ENCODE measurements at places on chromosomes 7 and 10.

DNA sequence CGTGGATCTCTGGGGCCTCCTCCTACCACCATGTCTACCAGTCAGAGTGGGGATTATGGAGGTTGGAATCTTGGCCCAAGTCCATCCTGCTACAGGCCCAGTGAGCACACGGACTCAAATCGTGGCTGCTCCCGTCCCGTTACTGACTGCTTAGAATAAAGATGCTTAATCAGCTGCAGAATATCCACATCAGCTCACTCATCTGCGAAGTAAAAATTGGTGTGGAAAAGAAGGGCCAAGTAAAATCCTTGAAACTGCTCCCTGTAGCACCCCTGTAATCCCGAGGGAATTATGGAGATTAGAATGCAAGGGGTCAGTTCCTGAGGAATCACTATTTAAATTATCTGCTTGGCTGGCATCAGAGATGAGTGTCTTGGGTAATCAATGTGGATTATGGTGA is 13.0 kb upstream of the HTR5A start:
- DNase-seq = no peak

DNA sequence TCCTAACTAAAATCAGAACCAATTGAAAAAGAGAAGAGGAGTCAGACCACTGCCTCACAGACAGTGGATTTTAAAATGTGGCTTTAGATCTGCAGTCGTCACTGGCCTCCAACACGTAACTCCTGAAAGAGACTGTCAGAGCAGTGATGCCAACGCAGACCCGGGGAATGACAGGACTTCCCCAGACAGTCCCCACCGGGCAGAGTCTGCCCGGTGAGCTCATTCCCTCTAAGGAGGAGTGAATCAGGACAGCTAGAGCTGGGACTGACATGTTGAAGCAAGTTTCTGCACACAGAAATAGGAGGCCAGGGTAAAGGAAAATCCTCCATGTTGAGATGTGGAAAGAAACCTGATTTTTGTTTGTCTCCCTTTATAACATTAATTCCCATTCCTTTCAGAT is 105.0 kb downstream of the TES start:
- DNase-seq = no peak

DNA sequence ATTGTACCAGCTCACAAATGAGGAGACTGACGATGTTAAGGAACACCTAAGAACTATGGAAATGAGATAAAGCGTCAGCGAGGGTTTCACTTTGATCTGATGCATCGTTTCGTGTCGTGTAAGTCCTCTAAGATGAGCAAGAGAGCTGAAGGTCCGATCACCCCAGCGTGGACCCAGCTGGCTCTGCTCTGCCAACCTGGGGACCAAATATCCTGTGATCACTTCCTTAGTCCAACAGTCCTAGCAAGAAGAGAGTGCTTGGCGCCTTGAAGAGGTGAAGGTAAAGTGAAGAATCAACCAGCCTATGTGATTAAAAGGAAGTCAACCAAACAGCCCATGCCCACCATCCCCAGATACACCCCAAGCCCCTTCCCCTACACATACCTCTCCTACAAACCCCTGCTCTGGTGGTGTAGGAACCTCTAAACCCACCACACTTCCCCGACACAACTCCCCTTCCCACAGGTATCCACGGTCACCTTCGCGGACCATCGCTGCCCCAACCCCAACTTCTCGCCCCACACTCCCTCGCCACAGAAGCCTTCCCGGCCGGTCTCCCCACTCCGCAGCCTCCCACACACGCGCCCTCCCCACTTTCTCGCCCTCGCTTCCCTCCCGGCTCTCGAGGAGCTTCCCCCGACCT is 722 bp downstream of the UPF2 start:
- DNase-seq = peak; percentile 41

DNA sequence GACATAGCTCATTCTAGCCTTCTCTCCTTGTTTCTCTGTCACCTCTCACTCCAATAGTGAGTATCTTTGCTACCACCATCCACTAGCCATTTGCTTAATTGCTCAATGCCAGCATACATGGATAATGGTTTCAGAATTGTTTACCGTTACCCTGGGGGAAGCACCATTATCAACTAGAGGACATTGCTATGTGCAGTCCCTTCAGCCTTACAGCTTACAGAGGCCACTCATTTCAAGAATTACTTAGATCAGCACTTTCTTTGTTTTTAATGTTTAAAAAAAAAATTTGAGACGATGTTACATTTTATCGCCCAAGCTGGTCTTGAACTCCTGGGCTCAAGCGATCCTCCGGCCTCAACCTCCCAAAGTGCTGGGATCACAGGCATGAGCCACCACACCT is 14.8 kb upstream of the ORAI2 start:
- no peak for DNase-seq

GRCh38 chr7:50199824-50200223 is 104.7 kb upstream of the IKZF1 start:
- DNase-seq = no peak

DNA sequence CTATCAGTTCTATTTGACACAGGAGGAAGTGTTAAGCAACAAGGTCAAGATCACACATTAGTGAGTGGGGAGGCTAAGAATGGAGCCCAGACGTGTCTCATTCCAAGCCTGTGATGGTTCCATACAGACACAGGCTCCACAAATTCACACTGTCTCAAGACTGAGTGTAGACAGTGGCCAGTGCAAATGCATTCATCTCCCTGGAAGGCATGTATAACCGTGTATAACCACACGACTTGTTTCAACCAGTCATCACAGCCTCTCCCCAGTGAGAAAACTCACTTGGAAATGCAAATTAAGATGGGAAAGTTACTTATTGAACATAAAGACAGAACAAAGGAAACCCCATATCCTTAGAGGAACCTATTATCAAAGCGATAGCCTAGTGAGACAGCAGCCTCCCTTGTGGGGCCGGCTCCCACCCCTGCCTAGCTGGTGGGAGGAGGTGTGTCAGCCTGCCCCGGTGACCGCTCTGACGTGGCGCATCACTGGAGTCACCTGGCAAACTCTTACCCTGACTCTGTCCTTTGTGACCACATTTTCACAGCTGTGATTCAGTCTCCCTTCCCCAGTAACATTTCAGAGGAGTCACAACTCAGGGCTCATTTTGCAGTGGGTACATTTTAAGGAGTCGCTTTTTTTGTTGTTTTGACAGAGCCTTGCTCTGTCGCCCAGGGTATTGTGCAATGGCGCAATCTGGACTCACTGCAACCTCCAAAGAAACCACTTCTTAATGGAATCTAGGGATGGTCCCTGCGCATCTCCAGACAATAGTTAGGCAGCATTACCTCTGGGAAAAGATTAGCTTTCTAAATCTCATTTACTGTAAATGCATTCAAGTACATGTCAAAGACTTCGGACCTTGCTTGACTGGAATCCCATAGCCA is 126.6 kb upstream of the PARD3 start:
- DNase-seq = no peak

DNA sequence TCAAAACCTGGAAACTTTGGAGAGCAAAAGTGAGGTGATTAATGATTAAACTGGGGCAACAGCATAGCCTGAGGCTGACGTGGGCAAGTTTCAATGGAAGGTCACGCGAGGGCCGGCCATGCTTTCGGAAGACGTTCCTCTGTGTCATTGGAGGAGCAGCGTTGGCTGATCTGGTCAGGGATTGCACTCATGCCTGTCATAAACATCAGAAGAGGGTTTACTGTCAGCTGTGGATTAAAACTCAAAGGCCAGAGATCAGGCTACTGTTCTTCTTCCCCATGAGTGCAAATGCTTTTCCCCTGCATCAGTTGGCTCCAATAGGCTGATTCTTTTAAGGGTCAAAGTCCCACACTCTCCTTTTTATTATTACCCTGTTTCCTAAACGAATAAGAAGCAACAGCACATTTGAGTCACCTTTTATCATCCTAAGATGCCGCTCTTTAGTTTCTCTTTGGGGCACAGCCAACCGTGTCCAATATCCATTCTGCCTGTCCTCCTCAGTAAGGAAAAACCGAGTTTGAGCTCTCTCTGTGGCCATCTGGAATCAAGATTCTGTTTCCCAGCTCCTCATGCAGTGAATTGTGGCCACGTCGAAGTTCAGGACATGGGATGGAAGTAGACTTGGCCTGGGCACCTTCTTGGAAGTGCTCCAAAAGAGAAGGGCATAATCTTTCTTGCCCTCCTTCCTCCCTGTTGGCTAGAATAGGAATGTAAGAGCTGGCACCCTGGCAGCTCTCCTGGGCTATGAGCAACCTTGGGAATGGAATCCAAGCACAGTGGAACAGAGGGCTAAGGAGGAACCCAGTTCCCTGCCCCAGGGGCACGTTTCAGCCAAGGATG is 62.5 kb upstream of the INSIG1 start:
- no peak for DNase-seq

GRCh38 chr10:132175907-132176581 is 10.7 kb upstream of the DPYSL4 start:
- DNase-seq = no peak

GRCh38 chr7:73871163-73872011 is 10.4 kb downstream of the TMEM270 start:
- no peak for DNase-seq

DNA sequence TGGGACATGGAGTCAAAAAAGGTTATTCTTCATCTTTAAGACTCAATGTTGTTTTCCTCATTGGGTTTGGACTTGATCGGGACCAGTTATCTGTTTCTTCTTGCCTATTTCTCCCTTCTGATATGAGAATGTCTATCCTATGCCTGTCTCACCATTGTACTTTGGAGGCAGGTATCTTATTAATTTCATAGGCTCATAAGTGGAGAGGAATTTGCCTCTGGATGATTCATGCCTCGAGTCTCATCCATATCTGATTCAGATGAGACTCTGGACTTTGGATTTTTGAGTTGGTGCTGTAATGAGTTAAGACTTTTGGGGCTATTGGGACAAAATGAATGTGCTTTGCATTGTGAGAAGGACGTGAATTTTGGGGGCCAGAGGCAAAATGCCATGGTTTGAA is 36.2 kb upstream of the CCDC7 start:
- no peak for DNase-seq

DNA sequence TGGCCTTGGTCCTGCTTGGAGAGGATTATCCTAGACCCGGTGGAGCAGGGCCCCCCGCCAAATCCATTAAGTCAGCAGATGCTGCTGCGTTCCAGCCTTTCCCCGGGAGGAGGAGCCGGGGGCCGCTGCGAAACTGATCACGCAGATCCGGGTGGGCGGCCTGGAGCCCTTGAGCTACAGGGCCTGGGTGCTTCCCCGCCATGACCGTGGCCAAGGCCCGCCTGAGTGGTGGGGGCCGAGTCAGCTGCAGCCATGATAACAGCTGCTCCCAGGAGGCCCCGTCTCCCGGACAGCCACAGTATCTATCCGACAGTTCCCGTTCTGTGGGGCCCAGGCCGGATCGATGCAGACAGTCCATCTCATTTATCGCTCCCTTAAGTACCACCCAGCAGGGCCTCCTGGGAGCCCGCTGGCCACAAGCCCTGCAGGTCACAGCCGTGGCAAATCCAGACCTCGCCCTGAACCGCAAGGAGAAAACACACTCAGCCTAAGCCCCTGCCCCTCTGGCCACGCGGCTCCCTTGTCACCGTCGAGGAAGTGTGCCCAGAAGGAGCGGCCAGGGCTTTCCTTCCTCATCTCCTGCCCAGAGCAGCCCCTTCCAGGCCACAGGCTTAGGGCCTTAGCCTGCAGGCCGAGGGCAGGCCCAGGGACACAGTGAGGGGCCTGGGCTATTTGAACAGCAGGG is 34.4 kb upstream of the SLC29A4 start:
- no peak for DNase-seq

DNA sequence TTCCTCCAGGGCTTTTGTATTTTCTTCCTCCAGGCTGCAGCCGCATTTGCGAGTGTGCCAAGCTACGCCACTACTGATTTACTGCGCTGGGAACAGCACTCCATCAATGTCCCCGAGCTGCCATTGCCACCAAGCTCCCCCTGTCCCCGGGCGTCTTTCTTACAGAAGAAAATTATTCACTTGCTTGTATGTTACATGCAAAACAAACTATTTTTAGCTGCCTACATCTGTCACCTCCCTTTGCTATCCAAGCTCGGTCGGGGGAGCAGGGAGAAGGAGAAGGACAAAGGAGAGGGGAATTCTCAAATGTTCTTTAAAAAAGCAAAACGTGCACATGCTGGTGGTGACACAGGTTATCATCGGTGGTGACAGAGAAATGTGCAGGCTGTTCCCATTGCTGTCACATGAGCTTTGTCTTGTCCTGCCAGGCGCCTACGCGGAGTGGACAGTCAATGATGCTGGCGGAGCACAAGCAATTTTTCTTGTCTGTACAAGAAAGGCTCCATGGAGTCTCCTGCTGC is 93.1 kb downstream of the ADARB2 start:
- no peak for DNase-seq

GRCh38 chr7:17679458-17679857 is 260.8 kb downstream of the SNX13 start:
- no peak for DNase-seq

GRCh38 chr7:111835066-111835465 is 272.8 kb upstream of the IMMP2L start:
- DNase-seq = no peak

- DNase-seq = no peak
Measured at GRCh38 chr7:28856656-28857055, 101.5 kb downstream of the TRIL start.

DNA sequence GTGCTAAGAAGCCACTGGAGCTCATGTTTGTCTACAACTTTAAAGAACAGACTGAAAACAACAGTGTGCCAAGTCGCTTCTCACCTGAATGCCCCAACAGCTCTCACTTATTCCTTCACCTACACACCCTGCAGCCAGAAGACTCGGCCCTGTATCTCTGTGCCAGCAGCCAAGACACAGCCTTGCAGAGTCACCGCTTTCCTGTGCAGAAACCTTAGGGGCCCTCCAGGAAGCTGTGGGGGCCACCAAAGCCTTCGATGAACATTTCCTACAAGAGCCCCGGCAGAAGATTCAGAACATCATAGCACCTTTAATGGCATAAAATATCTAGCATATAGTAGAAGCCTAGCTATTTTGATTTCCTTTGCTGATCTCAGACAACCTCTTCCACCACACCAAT is 88.0 kb upstream of the PRSS58 start:
- DNase-seq = no peak

- DNase-seq = no peak
Measured at GRCh38 chr10:43417950-43418768, 9.2 kb upstream of the HNRNPF start.

DNA sequence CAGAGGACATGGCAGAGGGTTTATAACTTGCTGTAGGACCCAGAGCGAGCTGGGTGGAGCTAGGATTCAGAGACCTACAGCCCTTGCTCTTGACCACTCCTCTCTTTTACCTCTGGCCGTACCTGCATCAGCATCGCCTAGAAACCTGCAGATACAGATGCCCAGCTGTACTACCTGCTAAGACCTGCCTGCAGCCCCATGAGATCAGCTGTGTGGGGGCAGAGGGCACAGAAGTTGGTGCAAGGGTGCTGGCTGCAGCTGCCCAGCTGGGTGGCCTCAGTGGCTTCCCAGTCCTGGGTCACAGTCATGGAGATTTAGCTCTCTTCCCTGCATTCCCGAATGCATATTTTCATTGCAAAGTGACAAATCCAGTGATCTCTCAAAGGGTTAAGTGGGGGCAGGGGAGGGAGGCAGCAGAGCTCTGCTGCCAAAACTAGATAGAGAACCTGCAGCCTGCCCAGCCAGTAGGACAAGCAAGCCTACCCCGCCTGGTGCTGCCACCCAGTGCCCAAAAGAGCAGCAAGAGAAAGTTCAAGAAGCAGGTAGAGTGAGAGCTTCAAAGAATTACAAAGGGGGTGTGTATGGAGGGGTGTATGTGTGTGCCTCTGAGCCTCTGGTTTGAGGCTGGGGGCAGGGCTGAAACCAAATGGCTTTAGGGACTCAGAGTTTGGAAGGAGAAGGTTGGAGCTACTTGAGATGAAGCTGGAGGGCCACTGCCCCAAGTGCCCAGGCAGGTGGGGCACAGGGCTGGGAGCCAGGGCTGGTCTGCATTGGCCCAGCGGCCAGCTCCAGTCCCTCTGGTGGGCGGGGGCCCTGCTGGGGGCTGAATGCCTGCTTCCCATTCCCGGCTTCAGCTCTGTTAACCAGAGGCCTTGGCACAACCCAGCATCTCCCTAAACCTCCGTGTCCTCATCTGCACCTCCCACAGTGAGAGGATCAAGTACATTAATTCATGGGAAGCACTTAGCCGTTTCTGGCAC is 6.9 kb downstream of the FAM241B start:
- no peak for DNase-seq
